ENCODE measurements at places on chromosomes 4 and X.
A peak's percentile ranks its signal among the peaks of the same experiment; 100 is the strongest.

GRCh38 chr4:39631700-39632079, 7.0 kb downstream of the SMIM14 start:
- DNase-seq: no peak

DNA sequence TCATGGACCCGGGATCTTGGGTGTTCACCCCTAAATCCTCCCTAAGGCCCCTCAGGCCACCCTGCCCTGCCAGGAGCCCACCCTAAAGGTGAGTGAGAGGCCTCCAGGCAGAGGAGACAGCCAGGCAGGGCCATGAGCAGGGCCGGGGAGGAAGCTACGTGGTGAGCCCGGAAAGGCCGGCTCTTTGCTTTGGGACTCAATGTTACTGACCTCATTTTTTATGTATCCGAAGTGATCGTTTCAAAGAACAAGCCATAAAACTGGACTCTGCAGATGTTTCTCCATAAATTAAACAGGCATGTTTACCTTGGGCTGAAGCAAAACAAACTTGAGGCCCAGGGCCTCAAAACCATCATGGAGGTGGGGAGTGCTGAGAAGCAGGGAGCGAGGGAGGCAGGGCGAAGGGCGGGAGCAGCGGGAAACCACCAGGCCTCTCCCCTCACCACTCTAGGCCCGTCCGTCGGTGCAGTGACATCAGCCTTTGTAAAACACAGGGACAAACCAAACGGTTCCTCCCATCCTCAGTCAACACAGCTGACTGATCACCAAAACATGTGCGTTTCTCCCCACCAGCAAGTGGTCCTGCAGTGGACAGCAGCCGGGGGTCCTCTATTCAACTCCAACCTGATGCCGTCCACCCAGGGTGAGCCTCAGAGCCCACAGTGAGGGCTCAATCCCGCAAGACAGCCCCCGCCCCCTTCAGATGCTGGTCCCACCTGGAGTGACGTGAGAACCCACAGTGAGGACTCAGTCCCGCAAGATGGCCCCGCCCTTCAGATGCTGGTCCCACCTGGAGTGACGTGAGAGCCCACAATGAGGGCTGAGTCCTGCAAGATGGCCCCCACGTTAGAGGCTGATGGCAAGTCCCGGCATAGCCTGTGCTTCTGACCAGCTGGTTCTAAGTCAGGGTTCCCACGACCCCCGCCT, 102.9 kb upstream of the LRPAP1 start:
- no peak for DNase-seq

DNA sequence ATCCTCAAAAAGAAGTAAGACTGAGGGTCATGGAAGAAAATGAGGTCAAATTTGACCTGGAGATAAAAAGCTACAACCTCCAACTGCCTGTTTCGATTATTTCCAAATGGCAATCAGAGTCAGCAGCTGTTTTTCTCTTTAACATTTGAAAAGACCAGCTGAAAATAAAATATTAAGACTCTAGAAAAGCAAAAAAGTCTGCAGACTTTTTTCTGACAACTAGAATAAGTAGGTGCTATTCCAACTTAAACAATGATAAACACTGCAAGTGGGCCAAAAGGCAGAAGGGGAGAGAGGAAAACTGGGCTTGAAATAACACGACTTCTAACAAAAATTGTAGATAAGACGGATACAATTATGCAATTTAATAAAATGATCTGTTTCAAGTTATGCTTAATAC, 110.4 kb downstream of the LRBA start:
- no peak for DNase-seq

DNA sequence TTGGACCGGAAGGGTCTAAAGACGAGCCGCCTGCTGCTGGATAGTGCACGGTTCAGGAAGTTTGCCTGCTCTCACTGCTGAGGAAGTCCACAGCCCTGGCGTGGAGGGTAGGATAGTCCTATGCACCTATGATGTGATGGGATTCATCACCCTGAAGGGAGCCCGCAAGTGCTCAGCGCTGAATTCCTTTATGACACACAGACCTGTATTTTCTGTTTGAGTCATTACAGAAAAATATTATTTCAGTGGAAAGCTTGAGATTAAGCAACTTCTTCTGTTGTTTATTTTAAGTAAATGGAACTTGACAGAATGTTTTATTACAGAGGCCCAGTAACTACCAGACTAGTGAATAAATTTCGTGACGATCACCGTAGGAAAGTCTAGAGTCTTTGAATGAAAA, 123.2 kb downstream of the TRIML1 start:
- no peak for DNase-seq

GRCh38 chr4:22315628-22316027, 200.2 kb downstream of the ADGRA3 start:
- no peak for DNase-seq

- DNase-seq: no peak
These were observed 4.7 kb downstream of the RIPPLY1 start for GRCh38 chrX:106898462-106898861.

GRCh38 chrX:136250191-136251040, 784 bp downstream of the MAP7D3 start:
- DNase-seq: no peak

DNA sequence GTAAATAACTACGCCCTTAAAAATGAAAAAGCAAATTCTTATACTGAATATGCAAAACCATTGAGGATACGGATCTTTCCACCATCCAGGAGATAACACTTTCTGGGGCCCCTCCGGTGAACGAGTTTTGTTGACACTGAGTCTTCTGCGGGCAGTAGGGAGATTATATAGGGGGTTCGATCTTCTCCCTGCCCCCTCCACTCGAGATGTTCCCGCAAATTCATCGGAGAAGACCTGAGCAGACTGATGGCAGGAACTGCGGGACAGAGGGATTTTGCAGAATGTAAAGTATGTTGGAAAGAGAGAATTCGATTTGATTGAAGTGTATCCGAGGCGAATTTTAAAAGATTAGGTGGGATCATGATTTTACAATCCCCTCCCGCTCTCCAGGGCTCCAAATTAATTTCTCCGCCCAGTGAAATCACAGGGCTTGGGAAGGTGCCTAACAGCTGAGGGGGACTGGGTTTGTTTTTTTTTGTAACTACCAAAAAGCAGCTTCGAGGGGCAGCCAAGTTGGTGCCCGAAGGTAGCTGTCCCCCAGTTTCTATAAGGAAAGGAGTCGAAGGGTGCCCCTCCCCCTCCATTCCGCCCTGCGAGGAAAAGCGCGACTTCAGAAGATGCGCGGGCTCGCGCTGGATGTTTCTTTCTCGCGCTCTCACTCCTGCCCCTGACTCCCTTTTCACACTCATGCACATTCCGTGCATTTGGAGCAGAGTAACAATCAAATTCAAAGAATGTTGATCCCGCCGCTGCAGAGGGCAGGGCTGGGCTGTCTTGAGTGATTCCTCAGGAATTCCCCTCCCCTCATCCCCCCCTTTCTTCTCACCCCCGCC, 1.2 kb downstream of the TMEM255A start:
- no peak for DNase-seq

- DNase-seq: no peak
These were observed 70.8 kb upstream of the PTPN13 start for GRCh38 chr4:86523333-86523732.

DNA sequence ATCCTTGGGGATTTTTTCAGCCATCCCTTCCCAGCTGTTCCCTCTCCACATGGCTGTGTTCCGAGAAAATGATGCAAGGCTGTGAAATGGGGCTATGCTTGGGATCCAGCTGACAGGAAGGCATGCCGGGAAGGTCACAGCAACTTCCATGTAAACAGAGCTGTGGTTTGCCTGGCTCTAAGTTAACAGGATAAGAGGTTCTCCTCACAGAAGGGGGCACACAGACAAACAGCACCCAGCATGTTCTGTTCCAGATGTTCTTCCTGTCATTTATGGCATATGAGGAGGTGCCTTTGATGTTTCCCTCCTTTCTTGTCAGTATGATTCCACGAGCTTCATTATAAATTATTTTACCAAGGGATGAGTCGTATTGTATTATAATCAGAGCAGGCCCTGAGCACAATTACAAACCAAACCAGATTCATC, 220.7 kb downstream of the ANTXR2 start:
- DNase-seq: no peak

- no peak for DNase-seq
These were observed 1.3 kb upstream of the ADH7 start for GRCh38 chr4:99436462-99436861.

GRCh38 chr4:21304540-21304887, 604.3 kb downstream of the PACRGL start:
- DNase-seq: no peak

DNA sequence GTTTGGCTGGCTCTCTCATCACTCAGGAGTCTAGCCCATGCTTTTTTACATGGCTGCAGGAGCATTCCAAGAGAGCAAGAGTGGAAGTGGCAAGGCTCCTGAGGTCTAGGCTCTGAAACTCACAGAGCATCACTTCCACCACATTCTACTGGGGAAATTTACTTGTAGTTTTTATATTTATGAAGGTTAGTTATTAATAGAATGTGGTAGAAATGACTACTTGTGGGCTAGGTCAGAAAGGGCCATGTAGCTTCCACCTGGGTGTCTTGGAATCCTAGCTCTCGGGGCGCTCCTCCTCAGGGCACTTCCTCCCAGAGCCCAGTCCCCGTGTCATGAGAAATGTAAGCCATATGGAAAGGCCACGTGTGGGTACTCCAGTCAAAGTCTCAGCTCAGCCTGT, 127.0 kb upstream of the CASK start:
- DNase-seq: no peak

DNA sequence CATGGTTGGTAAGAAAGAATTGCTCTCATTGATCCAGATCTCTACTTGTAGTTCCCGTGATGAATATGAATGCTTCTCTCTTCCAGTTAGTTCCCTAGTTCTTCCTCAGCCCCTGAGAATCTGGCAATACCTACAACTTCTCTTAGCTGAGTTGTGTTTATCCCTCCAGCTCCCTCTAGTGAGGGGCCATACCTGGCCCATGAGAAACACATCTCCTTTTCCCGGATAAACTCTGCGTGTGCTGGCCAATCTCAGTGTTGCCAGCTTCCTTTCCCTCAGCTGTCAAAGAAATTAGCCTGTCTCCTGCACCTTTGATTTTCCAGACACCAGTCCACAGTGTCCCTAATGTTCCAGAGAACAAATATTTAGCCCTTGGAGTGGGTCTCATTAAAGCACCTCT, 5.7 kb downstream of the CBLL2 start:
- no peak for DNase-seq

DNA sequence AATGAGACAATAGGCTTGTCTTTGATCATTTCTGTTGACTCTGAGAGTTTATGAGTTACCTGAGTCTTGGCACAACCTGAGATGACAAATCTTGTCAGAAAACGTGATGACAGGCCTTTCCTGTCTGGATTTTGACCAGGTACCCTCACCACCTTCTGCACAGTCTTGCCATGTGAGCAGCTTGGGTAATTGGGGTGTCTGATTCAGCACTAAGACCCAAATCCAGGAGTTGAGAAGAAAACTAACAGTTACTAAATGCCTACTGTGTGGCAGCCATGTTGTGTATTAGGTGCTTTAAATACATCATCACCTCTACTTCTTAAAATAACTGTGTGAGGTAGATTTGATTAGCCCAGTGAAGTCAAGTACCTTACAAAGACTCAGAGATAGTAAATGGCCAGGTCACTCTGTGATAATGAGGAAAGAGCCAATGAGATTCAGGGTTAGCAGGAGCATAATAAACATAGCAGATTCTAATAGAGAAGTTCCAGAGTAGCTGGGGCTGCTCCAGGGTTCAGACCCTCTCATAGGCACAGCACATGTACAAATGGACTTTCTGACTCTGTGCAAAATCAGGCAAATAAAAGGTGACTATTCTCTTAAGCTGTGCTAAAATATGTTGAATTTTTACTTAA, 2.8 kb downstream of the EREG start:
- DNase-seq: no peak

DNA sequence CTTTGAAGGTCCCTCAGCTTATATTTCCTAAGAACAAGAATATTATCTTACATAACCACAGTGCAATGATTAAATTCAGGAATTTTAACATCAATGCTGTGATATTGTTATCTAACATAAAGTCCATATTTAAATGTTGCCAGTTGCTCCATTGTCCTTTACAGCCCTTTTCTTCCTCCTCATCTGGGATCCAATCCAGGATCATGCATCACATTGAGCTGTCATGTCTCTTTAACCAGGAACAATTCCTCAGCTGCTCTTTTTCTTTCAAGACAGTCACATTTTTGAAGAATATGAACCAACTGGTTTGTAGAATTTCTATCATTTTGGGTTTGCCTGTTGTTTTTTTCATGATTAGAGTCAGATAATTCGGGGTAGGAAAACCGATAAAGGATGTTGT, 12.0 kb downstream of the TMSB4X start:
- DNase-seq: no peak

DNA sequence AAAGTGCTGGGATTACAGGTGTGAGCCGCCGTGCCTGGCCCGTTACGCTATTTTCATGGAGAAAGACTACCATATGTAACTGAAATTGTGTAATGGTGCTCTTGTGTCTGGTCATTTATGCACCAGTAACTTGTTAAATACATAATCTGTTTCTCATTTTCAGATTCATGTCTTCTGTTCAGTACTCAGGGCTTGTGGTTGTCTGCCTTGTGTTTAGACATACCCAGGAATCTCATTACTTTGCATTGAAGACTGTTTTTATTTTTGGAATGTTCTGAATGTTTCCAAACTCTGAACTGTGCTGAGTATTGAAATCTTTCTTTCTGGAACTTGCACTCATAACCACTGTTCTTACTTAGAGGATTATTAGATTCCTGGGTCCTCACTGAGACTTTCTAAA, 52.8 kb downstream of the PDLIM5 start:
- DNase-seq: no peak

GRCh38 chr4:13244444-13244843, 239.7 kb downstream of the RAB28 start:
- no peak for DNase-seq

- DNase-seq: peak; percentile 22
These were observed 157.9 kb downstream of the DCAF12L1 start for GRCh38 chrX:126394681-126395080.

DNA sequence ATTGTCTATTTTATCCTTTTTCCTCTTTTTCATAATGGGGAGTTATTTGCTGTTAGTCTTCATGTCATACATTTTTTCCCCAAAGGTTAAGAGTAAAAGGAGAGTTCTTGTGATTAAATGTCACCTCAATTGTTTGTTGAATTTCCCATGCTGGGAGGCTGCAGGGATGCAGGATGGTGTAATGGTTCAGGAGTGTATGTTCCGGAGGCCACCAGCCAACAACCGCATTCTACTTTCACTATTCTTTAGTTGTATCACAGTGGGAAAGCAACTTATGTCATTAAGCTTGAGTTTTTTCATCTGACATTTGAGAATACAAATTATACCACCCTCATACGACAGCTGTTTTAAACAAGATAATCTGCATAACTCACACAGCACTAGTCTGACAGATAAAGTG, 15.4 kb downstream of the AFP start:
- no peak for DNase-seq

Measured in femur (tissue), 1 donor.